Dermis microvascular lymphatic vessel endothelial cell (primary cell): ENCODE measurements at places on chromosomes 5 and 9.

- DNase-seq: no peak
Measured at GRCh38 chr9:1400983-1401382, 350.8 kb downstream of the DMRT2 start.

DNA sequence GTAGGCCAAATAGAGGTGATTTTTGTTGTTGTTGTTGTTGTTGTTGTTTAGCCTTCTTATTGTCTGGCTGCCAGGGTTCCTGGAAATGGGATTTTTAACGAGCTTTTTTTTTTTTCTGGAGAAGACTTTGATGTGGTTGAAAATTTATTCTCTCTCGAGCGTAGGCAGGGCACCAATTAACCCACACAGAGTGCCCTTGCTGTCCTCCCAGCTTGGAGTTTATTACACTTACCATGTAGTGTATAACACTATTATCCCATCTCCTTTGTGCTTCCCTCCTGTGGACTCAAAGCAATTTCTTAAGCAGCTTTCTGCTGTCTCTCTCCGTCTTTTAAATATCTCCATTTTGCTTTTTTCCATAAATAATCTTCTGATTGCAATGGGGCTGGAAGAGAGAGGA is 57.4 kb downstream of the OR2K2 start:
- DNase-seq: no peak

DNA sequence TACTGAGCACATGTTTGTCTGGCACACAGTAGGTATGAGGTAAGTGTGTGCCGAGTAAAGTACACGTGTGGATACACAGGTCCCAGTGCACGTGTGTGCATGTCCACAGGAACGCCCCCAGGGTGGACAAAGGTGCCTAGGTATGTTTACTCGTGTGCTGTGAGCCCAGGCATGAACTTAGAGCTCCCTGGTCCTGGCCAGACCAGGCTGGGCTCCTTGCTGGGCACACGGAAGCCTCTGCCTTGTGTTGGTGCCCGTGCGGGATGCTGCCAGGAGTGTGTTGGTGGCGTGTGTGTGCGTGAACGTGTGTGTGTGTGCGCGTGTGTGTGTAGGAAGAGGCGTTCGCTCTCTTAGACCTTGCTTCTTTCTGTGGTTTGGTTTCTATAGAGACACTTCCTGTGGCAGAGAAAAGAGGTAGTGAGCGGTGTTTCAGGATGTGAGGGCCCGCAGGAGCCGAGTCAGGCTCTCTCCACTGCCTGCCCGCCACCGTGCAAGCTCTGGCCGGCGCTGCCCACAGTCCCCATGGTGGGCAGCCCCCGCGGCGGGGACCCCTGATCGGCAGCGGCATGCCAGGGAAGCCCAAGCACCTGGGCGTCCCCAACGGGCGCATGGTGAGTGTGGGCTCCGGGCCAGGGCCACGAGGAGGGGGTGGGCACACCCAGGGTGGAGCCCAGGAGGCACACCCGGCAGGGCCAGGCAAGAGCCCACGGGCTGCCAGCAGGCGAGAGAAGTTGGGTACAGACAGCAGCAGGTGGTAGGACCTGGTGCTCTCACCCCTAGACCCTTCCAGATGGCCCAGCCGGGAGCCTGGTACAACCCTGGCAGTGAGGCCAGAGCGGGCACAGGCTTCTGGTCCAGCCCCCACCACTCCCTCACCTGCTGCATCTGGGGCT is at the start of gene RGS14:
Gene RGS14 (plus strand): TSS at position 466 of the 893 bp plus-strand sequence. CDS start 101 bp downstream, at position 567.
- DNase-seq: peak; percentile 80

GRCh38 chr5:96387616-96388015 is 45.4 kb downstream of the PCSK1 start:
- DNase-seq: no peak

GRCh38 chr5:94461131-94461530 is 157.3 kb downstream of the KIAA0825 start:
- no peak for DNase-seq

- no peak for DNase-seq
Measured at GRCh38 chr5:103355579-103355978, 97.0 kb downstream of the MACIR start.

DNA sequence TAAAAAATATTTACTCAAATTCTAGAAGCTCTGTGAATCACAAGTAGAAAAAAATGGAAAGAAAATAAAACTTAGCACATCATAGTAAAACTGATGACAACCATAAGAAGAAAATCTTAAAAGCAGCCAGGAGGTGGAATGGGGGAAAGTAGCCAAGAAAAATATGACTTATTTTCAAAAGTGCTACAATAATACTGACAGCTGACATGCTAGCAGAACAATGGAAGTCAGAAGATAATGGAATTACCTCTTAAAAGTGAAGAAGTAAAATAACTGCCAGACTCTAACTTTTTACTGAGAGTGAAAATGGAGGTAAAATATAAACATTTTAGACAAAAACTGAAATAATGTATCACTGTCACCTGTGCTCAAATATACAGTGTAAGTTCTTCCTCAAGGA is 532.2 kb upstream of the SGCD start:
- peak; percentile 4 for DNase-seq

- no peak for DNase-seq
Measured at GRCh38 chr5:55681301-55681700, 30.8 kb downstream of the SLC38A9 start.

DNA sequence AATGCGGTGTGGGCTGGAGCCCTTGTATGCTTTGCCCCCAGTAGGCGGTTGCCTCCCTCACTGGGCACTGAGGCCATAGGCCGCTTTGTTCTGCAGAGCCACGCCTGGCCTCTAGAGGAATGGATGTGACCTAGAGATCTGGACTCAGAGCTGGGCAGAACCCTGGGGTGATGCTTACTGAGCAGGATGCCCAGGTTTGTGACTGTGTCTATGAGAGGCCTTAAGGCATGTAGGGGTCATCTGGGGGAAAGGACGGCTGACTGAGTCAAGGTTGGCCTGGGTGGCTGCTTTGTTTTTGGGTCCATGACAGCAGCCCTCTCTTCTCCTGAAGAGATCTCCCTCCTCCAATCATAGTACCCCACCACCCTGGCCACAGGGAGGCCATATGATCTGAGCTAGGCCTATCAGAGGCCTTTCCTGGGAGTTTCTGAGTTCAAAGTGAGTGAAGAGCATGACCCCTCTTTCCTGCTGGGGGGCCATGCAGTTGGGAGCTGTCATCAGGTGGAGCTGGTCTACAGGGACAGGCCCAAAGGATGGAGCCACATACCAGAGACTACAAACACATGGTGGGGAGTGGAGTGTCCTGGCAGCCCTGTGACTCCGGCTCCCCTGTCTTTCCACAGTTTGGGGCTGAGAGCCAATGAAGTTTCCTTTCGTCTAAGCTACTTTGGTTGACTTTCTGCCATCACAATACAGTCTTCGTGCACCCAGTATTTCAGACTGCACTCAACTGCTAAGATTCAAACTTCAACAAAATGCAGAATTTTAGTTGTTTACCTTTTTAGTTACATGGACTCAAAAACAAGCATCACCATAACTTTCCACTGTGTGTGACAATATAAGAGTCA is 165.4 kb downstream of the AUH start:
- DNase-seq: no peak

DNA sequence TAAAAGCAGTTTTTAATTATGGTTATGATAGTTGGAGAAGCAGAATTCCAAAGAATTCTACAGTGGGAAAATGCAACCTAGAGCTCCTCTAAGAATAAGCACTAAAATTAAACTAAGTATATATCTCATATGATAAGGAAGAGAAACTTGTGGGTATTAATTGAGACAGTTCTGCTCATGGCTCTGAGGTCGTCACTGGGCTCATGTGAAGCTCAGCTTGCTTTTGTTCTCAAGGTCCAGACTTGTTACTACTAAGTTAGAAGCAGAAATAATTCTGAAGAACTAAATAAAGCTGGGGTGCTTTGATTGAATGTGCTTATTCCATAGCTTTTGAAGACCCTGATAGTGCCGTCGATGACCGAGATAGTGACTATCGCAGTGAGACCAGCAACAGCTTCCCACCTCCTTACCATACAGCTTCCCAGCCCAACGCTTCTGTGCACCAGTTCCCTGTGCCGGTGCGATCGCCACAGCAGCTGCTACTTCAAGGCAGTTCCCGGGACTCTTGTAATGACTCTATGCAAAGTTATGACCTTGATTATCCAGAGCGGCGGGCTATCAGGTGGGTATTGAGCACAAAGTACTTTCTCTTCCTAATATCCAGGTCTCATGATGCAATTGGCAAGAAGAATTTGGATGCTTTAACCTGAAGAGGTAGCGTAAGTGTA is 133.7 kb downstream of the UNC13B start:
- DNase-seq: no peak

DNA sequence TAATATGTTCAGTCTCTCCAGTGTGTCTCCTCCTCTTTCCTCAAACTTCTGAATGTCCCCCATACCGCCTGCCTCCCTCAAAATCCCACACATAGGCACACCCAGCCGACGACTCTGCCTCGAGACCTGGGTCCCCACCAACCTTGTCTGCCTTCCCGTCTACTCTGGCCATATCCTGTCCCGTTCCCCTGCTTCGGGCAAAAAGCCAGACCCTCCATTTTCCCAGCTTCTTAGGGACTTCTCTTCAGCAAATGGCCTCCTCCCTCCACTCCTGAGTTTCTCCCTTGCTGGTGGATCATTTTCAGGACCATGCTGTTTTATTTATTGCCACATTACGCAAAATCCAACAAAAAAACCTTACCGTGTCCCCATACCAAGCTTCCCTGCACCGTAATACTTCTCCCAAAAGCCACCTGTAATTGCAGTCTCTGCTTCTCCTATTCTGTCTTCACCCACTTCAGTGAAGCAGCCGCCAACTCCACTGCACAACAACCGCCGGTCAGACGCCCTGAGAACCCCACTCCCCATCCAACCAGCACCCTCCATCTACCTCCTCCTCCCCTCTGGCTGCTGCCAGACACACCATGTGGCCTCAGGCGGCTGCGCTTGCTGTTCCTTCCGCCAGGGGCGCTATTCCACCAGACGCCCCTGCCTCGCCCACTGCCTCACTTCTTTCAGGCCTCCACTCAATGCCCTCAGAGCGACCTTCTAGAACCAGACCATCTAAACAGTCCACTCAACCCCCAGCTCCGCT is 117.0 kb downstream of the TRPM6 start:
- peak; percentile 26 for DNase-seq

GRCh38 chr5:9239071-9239470 is 306.8 kb downstream of the SEMA5A start:
- no peak for DNase-seq

DNA sequence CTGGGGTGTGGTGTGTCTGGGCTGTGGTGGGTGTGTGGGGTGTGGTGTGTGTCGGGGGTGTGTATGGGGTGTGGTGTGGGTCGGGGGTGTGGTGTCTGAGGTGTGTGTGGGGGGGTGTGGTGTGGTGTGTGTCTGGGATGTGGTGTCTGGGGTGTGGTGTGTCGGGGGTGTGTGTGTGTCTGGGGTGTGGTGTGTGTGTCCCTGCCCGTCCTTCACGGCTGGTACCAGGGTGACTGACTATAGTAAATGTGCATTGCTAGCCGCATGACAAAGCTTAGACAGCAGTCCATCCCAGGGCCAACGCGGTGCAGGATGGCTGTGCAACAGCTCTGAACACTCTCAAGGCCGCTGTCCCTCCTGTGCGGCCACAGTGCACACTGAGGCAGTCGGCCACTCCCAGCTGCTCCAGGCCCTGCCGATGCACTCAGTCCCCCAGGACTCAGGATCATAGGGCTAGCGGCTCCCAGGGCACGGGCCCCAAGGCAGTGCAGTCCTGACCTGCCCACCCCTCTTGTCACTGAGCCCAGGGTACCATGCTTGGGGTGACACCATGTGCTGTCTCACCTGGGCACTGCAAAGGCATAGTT is 54.0 kb downstream of the SECISBP2 start:
- no peak for DNase-seq

- DNase-seq: no peak
Measured at GRCh38 chr5:178293815-178294214, 61.2 kb upstream of the PHYKPL start.

DNA sequence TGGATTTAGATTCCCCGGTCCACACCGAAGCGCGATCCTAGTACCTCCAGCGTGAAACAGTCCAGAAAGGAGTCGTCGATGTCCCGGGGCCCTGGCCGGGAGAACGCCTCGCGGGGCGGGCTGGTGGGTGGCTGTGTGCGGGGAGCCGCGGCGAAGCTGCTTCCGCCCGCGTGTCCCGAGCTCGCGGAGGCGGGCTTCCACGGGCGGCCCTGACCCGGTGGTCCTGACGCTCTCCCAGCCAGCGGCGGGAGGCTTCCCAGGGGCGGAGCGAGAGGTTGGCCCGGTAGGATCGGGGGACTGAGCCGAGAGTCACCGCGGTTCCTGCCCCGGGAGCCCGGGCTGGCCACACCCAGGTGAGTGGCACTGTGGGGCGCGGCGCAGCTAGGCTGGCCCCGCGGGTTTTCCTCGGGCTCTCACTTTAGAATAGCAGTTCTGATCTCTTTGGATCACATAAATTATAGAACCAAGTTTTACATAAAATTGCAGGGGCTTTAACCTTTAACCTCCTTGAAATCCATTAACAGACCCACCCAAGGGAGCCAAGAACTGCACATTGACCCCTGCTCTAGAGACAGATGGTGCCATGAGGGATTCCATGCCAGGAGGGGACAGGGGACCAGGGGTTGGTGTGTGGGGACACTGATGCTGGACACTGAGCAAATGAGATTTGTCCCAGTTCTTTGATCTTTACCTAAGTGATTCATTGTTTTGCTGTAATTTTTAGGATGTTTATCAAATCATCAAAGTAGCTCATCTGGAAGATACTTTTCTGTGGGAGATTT is 29.2 kb upstream of the IL31RA start:
- no peak for DNase-seq

GRCh38 chr5:162607879-162608278 is 540.3 kb downstream of the GABRG2 start:
- DNase-seq: no peak

DNA sequence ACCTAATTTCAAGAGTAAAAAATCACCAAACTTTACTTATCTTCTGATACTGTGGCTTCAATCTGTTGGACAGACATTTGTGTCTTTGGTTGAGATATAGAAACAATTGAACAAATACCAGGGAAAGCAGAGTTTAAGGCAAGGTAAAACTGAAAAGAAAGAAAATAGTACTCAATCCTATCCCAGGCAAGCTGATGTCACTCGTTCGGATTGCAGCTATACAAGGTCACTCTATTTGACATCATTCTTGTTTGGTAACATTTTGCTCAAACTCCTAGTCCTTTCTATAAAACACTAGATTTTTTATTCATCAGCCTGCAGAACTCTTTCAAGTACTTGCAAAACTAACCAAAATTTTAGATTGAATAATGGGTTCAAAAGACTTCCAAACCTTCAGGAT is 91.9 kb upstream of the ANKRD55 start:
- no peak for DNase-seq

GRCh38 chr5:2780421-2781171 is 29.1 kb upstream of the IRX2 start:
- no peak for DNase-seq

DNA sequence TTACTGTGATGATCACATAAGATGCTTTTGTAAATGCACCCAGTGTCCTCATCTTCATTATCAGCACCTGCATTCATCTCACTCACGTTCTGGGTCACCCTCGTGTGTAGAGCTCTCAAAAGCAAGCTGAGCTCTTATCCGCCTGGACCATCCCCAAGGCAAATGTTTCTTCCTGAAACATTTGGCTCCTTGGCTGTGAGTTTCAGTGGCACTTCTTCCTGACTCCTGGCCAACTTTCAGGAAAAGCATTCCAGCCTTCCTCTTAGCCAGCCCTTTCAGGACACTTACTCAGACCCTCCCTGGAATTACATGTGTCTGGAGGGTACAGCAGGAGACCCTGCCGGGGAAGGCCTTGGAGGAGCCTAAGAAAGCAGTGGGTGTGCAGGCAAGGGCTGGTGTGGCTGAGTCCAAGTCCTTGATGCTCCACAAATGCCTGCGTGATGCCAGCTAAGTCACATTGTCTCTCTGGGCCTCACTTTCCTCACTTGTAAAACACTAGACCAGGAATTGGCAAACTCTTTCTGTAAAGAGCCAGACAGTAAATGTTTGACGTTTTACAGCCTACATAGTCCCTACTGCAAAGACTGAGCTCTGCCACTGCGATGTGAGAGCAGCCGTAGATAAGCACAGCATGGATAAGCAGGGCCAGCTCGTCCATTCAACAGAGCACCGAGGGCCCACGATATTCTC is 72.1 kb downstream of the PDE6A start:
- DNase-seq: no peak
